ENCODE measurements at places on chromosomes 3 and 15.

DNA sequence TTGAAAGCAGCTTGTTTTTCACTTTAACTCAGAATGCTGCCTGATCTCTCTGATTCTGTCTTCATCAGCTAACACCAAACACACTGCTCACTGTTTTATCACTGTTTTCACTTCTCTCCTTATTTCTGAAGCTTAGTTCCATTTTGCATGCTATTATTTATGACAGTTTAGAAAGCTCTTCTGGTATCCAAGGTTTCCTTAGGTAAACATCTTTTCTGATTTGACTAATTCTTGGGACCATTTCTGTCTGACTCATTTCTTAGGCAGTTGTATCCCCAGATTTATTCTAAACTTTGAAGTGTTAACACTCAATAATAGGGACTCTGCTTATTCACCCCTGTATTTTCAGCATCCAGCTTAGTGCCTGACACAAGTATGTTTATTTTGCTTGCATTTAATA lies 167.7 kb downstream of the BCHE start:
- no peak for DNase-seq

- DNase-seq = peak; percentile 36
Measured at GRCh38 chr3:37243820-37244748, 69.7 kb upstream of the LRRFIP2 start.

DNA sequence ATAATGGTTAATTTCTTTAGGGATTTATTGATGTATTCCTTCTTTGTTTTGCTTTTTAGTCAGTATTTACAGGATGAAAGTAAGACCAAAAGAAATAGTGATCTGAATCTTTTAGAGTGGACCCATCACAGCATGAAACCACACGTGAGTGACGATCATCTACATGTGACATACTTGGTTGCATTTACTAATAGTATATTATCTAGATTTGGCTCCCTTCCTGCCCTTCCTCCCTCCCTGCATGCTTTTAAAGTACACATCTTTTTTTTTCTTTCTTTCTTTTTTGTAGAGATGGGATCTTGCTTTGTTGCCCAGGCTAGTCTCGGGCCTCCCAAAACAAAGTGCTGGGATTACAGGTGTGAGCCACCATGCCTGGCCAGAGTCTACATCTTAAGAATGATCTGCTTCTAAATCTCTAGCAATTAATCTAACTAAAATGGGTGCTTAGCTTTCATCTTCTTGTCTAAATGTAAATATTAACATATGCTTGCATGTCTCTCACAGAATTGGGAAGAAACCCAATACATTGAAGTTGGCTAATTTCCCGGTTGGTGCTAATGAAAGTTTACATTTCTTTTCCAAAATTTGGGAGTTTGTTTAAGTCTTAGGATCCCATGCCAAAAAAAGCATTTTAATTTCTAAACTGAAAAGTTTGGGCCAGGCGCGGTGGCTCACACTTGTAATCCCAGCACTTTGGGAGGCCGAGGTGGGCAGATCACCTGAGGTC lies 38.0 kb downstream of the SENP2 start:
- no peak for DNase-seq

GRCh38 chr3:99984139-99984538 lies 130.2 kb downstream of the FILIP1L start:
- no peak for DNase-seq

DNA sequence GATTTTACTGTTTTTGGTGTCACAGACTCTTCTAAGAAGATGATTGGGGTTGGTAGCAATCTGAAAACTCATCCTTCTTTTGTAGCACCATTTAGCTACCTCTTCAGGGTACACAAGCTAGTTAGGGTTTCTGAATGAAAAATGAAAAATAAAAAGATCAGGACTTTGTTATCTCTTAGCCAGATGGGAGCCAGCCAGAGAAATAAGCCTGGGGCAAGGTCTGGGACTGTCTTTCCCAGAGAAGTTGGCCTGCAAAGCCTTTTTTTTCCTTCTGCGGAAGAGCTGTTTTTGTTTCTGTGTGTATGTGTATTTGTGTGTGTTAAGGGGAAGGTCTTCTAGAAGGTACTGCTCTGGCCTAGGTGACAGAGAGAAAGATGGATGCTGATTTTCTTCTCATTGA lies 150.7 kb upstream of the AGTR1 start:
- DNase-seq = no peak

- no peak for DNase-seq
Measured at GRCh38 chr3:73868688-73869315, 244.1 kb upstream of the PDZRN3 start.

DNA sequence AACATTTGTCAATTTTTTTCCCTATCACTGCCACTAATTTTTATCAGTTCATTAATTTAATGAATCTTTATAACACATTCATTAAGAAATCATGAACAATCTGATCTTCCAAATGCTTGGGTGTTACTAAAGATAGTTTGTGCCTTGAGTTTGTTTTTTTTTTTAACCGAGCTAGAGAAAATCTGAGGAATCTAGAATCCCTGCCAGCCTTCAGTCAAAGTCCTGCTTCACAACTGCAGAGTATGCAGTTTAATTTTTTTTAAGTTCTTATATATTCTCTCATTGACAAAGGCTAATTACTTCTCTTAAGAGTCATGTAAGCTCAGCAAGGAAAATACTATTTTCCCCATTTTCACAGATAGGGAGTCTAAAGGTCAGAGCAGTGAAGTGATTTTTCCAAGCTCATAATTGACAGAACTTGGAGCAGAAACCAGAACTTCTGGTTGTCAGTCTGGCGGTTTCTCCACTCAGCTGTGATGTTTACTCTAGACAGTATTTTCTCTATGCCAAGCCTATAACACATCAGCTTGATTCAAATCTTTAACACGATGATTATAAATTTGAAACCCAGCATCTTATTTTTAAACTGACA lies 55.7 kb downstream of the TNIK start:
- DNase-seq = no peak

DNA sequence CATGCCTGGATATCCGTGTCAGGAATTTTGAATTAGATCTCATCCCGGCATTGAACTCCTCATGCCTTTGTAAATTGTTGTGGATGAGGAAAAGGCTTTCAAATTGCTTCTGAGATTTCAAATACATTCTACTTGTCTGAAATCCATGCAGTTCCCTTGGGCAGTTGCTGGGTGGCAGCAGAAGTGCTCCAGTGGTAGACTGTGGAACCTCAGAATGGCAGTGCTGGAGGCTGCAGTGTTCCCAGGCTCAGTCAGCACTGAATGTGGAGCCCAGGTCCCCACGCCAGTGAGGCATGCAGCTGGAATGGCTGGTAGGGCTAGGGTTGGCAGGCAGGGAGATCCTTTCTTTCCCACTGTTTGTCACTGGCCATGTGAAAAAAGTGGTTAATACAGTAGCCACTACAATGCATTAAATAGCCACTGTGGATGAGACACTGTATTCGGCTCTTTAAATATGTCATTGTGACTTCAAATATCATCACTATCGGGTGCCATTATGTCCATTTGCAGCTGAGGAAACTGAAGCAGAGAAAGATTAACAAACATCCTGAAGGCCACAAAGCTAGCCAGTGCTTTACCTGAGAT lies 98.6 kb downstream of the TPRG1 start:
- peak; percentile 20 for DNase-seq

GRCh38 chr15:64949383-64950186 lies 37.9 kb downstream of the ANKDD1A start:
- DNase-seq = no peak

DNA sequence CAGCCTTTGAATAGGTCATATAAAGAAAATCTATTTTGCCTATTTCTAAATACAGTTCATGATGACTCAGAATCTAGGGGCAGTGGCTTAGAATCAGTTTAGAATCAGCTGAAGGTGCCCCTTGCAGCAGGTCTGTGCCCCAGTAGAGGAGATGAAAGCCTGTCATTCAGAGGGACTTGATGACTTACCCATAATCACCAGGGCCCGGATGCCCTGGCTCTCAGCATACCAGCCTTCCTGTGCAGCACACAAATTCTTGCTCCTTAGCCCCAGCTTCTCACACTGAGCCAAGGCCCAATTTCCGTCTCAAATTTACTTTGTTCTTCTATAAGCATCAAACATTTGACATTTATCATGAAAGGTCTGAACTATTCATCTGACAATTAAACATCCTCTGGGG lies 83.2 kb upstream of the EOMES start:
- no peak for DNase-seq

DNA sequence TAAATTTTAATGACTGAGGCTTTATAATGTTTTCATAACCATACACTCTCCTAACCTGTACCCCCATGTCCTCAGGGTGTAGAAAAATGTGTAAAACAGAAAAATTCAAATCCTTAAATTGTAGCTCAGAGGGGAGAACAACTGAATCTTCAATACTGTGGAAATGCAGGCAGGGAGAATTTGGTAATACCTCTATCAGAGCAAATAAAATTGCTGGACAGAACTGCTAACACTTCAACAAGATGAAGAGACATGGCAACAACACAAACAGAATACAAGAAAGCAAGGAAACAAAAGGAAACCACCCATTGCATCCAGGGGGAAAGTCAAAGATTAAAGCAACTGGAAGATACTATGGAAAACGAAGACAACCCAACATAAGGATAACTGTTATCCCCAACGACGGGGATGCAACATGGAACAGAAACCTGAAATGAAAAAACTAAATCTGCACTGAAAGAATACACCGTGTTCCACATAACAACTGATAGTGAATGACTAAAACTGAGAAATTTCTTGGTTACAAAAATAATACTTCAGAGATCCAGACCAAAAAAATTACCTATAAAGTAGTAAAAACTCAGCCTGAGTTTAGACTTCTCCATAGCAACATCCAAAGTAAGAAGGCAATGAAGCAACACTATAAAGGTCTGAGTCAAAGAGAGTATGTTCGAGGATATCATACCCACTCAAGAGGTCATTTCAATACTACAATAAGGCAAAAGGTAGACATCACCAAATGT lies 48.5 kb downstream of the HACD2 start:
- no peak for DNase-seq

- no peak for DNase-seq
Measured at GRCh38 chr15:52003710-52004109, 15.3 kb upstream of the MAPK6 start.

DNA sequence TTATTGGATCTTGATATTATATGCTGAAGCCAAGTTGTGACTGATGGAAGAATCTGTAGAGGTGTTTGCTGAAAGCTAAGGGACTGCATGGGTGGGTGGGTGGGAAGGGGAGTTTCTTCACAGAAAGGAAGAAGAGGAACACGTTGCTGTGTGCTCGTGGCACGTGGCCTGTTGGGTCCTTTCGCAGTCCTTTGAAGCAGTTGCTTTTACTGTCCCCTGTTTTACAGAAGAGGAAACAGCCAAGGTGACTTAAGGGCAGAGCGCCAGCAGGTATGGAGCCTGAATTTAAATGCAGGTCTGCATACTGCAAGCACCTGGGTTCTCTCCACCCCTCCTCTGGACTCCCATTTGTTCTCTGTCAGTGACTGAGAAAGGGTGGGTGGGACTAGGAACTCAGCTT lies 59.4 kb upstream of the PRR23C start:
- no peak for DNase-seq
